ENCODE measurements at places on chromosomes 2 and 18.

DNA sequence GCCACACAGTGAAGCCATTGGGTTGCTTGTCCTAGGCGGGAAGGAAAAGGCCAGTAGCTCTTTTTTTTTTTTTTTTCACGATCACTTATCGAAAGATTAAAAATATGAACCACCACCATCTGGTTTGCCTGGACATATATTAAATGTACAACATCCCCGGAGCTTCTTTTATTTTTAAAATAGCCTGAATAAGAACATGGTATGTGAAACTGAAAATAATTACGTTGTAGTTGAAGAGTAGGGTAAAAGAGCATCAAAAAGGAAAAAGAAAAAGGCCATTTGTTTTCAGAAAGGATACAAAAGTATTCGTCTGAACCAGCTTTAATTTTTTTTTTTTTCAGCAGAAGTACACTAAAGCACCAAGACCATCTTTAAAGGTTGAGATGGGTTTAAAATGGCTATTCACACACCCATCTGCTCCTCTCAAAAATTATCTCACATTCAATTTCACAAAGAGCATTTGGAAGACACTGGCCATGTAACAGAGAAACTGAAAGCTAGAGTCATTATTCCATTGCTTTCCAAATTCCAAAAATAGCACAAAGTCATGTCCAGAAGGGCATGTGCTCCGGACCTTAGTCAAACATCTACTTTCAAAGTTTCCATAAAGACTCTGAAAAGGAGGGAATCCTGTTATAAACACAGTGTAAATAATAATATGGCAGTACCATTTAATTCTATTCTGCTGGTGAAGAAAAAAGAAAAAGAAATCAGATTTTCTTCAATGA is 82.9 kb downstream of the SCN3A start:
- no peak for DNase-seq

GRCh38 chr2:20656561-20656960 is 5.7 kb upstream of the HS1BP3 start:
- DNase-seq = no peak

DNA sequence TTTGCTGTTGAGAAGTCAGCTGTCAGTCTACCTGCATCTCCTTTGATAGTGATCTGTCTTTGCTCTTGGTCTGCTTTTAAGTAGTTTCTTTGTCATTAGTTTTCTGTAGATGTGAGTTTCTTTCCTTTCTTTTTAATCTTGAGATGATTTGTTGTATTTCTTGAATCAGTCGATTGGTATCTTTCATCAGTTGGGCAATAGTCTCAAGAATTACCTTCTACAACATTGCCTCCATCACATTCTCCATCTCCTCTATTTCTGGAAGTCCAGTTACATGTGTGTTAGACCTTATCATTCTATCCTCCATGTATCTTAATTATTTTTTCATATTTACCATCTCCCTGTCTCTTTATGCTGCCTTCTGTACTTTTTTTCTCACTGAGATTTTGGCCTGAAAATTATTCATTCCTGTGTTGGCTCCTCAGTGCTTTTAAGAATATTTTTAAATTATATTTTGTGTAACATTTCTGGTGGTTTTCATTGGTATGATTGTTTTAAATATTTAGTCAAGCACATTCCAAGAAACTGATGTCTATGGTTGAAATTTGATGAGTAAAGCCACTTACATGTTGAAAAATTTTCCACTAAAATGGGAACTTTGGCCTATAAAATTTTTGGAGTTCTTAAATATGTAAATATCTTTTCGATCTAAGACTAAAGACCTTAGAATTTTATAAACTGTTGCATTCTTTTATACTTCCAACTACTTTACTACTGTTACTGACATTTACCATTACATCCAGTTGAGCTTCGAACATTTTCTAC is 239.5 kb upstream of the MGAT5 start:
- no peak for DNase-seq

DNA sequence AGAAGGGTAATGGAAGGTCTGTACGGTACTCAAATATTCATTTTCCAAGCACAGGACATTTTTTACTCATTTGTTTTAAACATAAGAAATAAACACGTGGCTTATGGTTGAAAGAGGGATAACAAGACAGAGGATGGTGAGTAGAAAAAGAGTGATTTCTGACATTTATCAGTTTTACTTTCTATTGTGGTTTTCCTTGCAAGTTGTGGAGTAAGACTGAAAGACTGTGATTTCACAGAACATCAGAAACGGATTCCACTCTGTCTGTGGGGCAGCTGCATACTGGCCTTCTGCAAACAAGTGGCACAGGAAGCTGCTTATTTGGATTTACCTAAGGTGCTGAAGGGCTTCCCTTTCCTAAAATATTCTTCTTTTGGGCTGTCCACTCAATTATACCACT is 122.2 kb upstream of the ITGB6 start:
- DNase-seq = no peak

DNA sequence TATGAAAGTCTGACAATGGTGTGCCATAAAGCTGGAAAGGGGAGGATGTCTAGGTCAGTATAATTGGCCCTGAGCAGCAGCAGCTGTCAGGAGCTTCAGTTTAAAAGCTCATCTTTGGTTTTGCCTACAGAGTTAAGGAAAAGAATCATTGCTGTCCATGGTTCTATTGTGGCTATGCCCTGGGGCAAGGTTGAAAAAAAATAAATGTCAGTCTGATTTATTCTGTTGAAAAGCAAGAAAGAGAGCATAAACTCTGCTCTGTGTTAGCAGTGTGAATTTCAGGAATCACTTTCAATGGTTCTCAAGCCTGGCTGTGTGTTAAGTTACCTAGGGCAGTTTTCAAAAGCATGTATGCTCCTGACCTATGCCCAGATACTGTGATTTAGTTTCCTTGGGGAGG is 446.7 kb downstream of the SETBP1 start:
- no peak for DNase-seq

GRCh38 chr2:29950481-29950880 is 29.1 kb upstream of the ALK start:
- no peak for DNase-seq

DNA sequence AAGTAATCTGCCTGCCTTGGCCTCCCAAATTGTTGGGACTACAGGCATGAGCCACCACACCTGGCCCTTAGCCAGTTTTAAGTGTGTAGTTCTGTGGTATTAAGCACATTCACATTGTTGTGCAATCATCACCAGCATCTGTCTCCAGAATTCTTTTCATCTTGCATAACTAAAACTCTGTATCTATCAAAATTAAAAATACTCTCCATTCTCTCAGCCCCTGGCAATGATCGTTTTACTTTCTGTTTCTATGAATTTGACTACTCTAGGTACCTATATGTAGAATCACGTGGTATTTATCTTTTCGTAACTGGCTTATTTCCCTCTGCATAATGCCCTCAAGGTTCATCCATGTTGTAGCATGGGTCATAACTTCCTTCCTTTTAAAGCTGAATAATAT is 45.5 kb upstream of the CAVIN2 start:
- no peak for DNase-seq

GRCh38 chr2:32746669-32747068 is 118.8 kb downstream of the TTC27 start:
- no peak for DNase-seq

DNA sequence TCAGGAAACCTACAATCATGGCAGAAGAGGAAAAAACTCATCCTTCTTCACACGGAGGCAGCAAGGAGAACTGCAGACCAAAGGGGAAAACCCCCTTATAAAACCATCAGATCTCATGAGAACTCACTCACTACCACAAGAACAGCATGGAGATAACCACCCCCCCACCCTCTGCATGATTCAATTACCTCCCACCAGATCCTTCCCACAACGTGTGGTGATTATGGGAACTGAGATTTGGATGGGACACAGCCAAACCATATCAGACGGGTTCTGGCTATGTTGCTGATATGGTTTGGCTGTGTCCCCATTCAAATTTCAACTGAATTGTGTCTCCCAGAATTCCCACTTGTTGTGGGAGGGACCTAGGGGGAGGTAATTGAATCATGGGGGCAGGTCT is 28.7 kb upstream of the CCDC150 start:
- DNase-seq = no peak

- DNase-seq = no peak
Measured at GRCh38 chr2:36539631-36540030, 58.3 kb downstream of the FEZ2 start.

GRCh38 chr2:105592288-105592687 is 152.4 kb upstream of the NCK2 start:
- DNase-seq = no peak

GRCh38 chr18:79553154-79553553 is 126.4 kb upstream of the CTDP1 start:
- DNase-seq = no peak

- no peak for DNase-seq
Measured at GRCh38 chr2:79393806-79394484, 118.9 kb upstream of the CTNNA2 start.

GRCh38 chr2:73091164-73091563 is 19.7 kb upstream of the SFXN5 start:
- DNase-seq = peak; percentile 52

GRCh38 chr18:31490387-31490786 is 7.6 kb upstream of the DSG2 start:
- no peak for DNase-seq

GRCh38 chr2:58347810-58348209 is 106.7 kb upstream of the FANCL start:
- no peak for DNase-seq

GRCh38 chr2:43518718-43519117 is 77.1 kb downstream of the THADA start:
- no peak for DNase-seq

- no peak for DNase-seq
Measured at GRCh38 chr2:100894796-100895156, 74.8 kb downstream of the NPAS2 start.

Data from liver (tissue), 10 donors.